KG1 (cell line): ENCODE measurements at places on chromosomes 16 and 17.

GRCh38 chr16:85709766-85710585 lies 21.2 kb upstream of the GINS2 start:
- DNase-seq: no peak

GRCh38 chr16:77782694-77783093 lies 5.7 kb upstream of the VAT1L start:
- no peak for DNase-seq

- DNase-seq: no peak
These were observed 1.0 kb upstream of the CBFA2T3 start for GRCh38 chr16:88977812-88978607.

DNA sequence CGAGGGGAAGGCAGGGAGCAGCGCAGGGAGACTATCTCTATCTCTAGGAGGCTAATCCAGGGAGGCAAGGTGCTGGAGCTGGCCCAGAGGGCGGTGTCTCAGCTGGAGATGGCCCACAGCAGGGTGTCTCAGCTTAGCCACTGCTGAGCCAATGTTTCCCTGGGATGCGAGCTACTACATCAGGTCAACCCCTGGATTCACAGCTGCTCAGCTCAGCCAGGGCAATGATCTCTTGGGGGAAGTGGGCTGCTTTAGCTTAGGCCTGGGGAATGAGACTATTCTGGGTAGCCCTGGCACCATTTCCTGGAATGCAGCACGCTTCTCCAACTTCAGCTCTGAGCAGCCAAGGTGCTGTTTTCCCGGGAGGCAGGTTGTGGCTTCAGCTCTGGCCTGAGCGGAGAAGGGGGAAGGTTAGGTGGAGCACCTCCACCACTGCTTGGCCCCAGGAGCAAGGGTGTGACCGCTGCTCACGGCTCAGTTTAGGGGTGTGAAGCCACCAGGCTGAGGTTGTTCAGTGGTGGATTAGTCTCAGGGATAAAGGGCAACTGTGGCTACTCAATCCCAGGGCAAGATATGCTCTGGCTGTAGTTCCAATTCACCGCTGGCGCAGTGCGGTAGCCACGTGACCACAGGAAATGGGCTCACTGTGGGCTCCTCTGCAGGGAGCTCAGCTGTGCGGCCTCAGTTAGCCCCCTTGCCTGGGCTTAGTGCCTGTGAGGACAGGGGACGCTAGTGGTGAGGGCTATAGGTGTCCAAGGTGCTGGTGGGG lies 5.2 kb upstream of the PRSS21 start:
- no peak for DNase-seq

- no peak for DNase-seq
These were observed 28.9 kb downstream of the TNFRSF13B start for GRCh38 chr17:16943032-16943352.

DNA sequence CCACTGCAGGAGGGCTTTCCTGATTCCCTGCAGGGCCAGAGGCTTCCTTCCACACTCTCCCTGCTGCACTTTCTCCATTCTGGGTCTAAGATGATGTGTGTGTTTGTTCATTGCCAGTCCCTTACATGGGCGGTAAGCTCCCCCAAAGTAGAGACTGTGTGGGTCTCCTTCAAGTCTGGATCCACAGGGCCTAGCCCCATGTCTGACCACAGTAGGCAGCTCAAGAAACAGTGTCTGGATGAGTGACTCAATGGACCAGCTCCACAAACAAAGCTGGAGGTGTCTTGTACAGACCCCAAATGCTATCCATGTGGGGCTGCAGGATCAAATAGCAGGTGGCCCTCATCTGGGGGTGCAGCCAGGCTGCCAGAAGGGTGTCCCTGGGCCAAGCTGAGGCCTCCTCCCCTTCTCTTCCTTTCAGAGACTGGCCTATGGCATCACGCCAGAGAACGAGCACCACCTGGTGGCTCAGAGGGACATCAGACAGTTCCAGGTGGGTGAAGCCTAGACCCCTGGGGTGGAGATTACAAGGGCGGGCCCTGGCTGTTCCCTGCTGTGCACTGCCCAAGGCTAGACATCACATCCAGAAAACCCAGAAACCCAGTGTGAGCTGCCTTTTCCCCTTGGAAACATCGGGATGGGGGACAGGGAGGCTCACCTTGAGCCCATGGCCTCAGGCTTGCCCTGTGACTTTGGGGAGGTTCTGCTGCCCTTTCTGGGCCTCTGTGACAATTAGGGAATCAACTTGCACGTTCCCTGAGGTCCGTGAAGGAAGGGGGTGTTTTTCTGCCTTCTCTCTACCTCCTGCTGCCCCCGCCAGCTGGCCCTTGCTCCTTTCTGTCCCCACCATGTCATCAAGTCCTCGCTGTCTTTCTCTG lies 45.9 kb downstream of the SLC6A2 start:
- DNase-seq: peak; percentile 32

DNA sequence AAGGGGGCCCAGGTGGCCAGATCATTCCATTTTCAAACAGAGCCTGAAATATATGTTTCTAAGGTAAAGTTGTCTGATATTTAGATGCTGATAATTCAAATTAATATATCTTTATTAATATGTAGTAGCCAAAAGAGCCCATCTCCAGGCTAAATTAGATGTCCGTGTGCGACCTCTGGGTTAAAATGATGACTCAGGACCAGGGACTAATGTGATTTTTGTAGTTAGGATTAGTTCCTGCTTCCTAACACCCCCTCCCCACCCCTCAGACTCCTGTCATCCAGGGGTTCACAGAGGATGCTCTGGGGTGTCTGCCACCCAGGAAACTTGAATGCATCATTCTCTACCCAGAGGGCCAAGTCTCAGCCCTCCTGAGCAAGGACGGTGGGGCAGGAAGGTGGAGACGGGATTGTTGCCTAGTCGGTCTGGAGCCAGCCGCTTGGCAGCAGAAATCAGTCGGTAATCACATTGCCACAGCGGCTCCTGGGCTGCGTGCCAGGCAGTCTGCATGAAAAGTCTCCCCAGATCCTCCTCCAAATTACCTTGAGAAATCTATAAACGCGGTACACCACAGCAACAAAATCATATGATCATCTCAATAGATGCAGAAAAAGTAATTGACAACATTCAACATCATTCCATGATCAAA lies 29.8 kb downstream of the CNGB1 start:
- DNase-seq: no peak

DNA sequence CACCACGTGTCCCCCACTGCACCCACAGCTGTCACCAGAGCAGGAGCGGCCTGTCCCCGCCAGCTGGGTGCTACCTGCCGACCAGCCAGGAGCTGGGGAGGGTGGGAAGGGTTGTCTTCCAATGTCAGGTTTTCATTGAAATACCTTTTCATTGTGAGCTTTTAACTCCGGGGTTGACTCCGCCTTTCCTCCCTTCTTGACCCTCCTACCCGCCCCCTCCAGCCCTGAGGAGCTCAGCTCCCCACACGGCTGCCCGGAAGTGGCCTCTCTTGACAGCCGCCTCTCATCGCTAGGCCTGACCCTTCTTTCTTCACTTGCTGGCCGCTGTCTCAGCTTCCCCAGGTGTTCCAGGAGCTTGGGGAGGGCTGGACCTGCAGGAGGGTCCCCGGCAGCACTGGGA lies 21.2 kb upstream of the GNG13 start:
- no peak for DNase-seq

GRCh38 chr17:51006601-51007000 lies 114.1 kb downstream of the SPAG9 start:
- no peak for DNase-seq

DNA sequence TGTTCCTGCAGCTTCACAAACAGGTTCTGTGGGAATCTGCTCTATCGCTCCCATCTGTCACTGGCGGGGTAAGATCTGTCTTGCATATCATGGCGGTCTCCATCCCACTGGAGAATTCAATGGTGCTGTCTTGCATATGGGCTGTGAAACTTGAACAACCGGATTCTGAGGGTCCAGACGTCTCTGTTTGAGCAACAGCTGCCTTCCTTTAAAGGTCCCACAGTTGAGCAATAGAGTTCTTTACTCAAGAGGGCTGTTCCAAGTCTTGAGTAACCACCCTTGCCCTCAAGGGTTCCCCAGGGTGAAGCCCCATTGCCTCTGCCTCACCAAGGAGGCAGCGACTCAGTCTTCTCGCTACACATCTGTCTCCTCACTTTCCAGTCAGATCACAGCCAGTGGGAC lies 50.8 kb downstream of the ZFHX3 start:
- no peak for DNase-seq

DNA sequence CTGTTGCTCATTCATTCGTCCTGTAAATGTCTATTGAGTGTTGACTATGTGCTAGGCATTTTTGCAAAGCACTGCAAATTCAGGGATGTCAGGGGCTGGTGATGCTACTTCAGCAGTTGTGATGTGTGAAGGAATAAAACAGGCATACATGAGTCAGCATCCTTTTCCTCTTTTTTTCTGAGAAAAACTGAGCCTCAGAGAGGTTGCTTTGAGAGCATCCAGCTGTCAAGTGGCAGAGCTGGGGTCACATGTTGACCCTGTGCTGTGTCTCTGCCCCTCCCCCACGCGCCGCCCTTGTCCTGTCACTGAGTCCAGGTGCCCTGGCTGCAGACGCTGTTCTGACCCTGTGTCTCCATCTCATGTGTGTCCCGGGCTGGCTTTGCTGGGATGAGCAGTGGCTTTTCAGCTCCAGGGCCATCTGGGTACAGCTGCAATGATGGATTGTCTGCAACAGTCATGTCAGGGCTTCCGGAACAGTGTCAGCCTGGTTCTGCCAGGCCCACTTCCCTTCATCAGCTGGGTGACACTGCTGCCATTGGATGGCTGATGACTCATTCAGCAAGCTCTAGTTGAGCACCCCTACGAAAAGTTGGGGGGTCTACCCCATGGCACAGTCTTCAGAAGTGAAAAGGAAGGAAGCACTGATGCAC lies 14.9 kb downstream of the SEC14L5 start:
- peak; percentile 17 for DNase-seq

DNA sequence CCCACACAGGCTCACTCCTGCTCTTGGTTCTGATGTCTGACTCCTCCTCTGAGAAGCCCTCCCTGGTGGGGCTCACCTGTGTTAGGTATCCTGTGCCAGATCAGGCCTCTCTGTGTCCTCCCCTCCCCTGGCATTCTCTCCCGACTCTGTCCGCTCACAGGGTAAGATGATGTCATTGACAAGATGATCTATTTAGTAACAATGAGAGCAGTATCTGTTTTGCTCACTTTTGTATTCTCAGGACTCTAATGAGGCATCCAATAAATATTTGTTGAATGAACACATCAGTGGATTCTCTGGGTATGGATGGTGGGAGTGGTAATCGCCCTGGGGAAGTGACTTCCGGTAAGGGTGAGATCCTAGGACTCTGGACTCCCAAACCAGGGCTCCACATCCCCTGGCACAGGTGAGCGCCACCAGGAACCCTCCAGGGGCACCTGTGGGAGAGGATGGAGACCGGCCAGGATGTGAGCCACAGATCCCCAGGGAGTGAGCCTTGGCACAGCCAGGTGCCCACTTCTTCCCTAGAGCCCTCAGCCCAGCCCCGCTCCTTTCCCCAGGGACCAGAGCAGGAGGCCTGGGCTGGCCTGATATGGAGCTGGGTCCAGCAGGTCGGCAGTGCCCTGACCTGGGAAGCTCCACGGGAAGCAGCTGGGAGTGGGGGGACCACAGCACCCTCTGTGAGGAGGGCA lies 5.4 kb upstream of the HAP1 start:
- DNase-seq: no peak

DNA sequence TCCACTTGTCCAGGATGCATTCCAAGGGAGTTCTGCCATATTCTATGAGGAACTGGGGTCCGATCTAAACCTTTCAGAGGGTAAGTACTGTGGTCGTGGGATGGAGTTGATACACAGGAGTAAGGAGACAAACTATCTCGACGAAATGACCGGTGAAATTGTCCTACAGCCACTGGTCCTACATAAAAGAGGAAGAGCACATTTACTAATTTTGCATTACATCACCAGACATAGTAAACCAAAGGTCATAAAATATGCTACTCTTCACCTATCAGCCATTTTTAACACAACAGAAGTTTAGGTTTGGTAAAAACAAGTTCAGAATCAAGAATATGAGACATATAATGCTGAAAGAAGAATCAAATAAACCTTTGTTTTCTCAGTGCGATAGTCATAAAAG lies 8.1 kb downstream of the HSF5 start:
- no peak for DNase-seq

GRCh38 chr17:79699386-79700036 lies 31.2 kb upstream of the ENPP7 start:
- DNase-seq: no peak

DNA sequence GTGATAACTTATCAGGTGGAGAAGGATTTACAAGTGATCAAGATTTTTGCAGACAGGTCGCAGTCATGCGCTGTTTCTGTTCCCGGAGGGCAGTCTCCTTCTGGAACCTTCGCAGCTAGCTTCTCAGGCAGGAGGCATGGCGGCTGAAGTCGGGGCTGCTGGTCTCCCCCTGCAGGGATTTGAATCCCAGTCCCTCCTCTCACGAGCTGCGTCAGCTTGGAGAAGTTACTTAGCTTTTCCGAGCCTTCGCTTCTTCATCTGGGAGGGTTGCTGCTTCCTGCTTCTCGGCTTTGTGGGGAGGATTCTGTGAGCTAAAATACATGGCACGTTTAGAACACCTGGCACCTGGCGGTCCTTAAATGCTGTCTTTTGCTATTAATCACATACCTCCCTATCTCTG lies 287.8 kb upstream of the FOXF1 start:
- no peak for DNase-seq

- no peak for DNase-seq
These were observed 14.1 kb upstream of the DNAI2 start for GRCh38 chr17:74259667-74260524.

- no peak for DNase-seq
These were observed 2.7 kb downstream of the METRN start for GRCh38 chr16:717450-718245.

- no peak for DNase-seq
These were observed 13.8 kb downstream of the CORO7 start for GRCh38 chr16:4402439-4403132.

GRCh38 chr17:60888812-60889709 lies 211.4 kb downstream of the BCAS3 start:
- no peak for DNase-seq

- DNase-seq: no peak
These were observed 863 bp downstream of the ADPRM start for GRCh38 chr17:10698096-10698818.

DNA sequence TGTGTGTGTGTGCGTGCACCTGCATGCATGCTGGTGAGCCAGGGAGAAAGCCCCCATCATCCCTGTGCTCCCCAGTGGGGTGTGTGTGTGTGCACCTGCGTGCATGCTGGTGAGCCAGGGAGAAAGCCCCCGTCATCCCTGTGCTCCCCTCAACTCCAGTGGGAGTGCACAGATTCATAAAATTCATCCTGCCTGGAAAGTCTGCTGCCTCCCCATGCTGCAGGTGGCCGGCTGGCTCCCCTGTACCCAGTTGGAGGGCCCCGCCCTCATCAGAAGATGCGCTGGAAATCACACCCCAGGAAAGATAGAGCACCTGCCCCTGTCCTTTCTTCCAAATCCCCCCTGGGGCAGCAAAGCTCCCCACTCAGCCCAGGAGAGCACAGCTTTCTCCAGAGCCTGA lies 84.8 kb upstream of the DOC2B start:
- no peak for DNase-seq

GRCh38 chr17:77312786-77313599 lies 172.2 kb downstream of the SEC14L1 start:
- no peak for DNase-seq

GRCh38 chr17:31469959-31470358 lies 78.5 kb downstream of the RAB11FIP4 start:
- no peak for DNase-seq
